ENCODE measurements at places on chromosomes 13 and 19.

DNA sequence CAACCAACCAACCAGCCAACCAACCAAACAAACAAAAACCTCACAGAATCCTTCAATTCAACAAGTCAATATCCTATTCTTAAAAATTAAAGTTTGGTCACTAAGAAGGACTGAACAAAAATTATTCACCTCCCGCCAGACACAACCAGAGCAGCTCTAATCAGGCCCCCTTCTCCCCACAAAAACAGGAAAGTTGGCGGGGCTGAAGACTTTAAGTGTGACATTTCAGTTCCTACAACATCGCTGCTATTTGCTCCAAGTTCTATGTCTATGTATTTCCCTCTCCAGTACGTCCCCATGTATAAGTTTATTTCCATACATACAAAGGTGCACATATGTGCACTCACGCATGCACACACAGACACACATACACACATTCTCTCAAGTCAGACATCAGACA, 32.8 kb upstream of the STK24 start:
- DNase-seq: no peak

- no peak for DNase-seq
Measured at GRCh38 chr19:43667876-43668405, 2.0 kb downstream of the PLAUR start.

DNA sequence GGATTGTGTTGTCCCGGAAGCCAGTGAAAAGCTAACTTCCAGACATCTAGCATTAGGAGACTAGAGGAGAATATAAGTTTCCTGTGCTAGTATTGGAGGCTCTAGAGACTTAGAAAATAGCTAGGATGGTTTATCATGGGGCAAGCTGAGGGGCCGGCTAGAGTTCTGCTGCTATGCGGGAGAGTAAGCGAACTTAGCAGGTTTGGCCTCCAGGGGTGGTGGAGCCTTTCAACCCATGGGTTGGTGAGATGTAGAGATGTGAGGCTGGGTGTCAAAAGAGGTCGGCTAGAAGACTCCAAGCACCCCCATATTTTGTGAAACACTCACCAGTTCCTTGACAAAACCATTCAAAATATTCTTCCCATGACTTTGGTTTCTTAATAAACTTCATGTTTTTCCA, 4.4 kb downstream of the SULT2A1 start:
- DNase-seq: no peak

DNA sequence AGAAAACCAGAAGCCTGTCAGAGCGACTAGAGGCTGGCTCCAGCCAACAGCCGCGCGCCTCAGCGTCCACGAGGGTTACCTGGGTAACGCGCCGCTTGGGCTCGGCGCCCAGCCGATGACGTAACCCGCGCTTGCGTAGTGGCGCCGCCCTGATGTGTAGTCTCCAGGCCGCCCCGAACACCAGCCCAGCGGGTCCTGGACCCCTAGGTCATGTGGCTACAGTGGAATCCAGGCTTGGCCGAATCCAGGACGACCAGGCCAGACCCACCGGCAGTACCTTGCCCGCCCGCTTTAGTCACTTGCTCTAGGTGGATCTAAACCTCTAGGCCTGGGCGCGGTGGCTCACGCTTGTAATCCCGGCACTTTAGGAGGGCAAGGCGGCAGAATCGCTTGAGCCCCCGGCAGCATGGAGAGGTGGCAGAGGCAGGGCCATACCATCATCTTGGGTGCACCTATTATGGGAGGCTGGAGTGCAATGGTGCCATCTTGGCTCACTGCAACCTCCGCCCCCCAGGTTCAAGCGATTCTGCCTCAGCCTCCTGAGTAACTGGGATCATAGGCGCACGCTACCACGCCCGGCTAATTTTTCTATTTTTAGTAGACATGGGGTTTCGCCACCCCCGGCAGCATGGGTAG, 7.2 kb upstream of the ZNF606 start:
- no peak for DNase-seq

- DNase-seq: no peak
Measured at GRCh38 chr19:18741124-18742121, 49.7 kb downstream of the COMP start.

DNA sequence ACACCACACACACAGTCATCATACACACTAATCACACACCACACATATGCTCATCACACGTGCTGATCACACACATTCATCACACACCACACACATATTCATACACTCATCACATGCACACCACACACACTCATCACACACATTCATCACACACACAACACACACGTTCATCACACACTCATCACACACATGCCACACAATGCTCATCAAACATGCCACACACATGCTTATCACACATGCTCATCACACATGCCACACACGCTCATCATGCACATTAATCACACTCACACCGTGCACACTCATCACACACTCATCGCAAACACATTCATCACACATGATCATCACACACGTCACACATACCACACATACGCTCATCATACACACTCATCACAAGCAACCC, 47.5 kb downstream of the C1QTNF9 start:
- DNase-seq: no peak

- DNase-seq: no peak
Measured at GRCh38 chr13:71797517-71797916, 69.5 kb downstream of the DACH1 start.

- DNase-seq: no peak
Measured at GRCh38 chr19:18205200-18205892, 1.5 kb upstream of the RAB3A start.

GRCh38 chr13:33433316-33433715, 147.8 kb upstream of the STARD13 start:
- no peak for DNase-seq

- no peak for DNase-seq
Measured at GRCh38 chr19:46109876-46110275, 14.6 kb downstream of the IGFL3 start.

- DNase-seq: no peak
Measured at GRCh38 chr13:45811891-45812694, 39.5 kb downstream of the SIAH3 start.

GRCh38 chr19:18493440-18494266, 28.2 kb downstream of the ELL start:
- DNase-seq: no peak

GRCh38 chr19:41327576-41328156, 17.7 kb downstream of the CCDC97 start:
- DNase-seq: peak; percentile 63

- DNase-seq: no peak
Measured at GRCh38 chr19:29092712-29093552, 120.0 kb downstream of the UQCRFS1 start.

GRCh38 chr13:44131069-44131614, 242.5 kb upstream of the SERP2 start:
- no peak for DNase-seq

DNA sequence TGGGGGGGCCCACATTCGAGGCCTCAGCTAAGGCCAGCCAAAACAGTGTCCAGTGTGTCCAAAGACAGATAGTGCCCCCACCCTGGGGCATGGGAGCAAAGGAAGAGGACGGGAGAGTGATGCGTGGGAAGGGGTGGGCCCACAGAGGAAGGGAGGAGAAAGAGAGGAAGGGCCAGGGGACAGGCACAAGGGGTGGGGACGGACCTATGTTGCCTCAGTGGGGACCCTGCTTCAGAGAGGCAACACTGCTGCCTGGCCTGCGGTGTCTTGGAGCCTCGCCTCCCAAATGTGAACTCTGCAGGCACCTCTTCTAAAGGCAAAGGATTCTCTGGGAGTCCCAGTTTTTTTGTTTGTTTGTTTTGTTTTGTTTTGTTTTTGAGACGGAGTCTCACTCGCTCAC, 230.2 kb upstream of the MAB21L1 start:
- no peak for DNase-seq

DNA sequence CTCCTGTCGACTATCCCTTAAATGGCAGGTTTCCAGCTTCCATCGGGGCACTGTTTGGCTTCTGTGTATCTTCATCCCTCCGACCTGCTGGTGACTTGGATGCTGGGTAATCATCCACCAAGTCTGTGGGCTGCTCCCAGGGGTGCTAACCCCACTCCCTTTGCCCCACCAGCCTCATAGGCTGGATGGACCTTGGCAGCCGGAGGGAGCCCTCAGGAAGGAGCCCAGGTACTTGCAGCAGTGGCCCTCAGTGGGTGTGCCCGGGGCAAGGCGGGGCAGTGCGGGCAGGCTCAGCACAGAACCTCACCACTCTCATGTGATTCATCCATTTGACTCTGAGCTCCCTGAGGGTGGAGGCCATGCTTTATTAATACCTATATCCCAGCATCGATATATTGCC, 27.4 kb upstream of the TUBGCP3 start:
- no peak for DNase-seq

DNA sequence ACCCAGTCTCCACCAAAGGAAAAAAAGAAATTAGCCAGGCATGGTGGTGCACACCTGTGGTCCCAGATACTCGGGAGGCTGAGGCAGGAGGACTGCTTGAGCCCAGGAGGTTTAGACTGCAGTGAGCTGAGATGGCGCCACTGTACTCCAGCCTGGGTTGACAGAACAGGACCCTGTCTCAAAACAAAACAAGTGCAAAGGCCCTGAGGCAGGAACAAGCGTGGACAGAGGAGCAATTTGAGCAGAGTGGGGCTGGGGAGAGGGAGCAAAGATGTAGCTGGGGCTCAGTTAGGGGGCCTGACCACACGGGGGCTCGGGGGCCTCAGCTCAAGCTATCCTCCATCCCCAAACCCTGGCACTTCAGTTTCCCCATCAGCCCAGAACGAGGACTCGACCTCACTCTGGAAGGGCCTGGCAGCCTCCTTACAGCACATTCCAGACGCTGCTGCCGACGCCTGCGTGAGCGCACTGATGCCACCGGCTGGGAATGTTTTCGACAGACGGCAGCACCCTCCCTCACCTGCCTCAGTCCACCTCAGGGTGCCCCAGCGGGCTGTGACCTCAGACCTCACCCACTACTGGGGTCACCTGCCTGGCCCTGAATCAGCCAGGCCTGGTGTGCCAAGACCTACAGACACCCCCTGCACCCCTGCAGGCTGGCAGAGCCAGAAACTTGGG, 1.8 kb upstream of the POLRMT start:
- no peak for DNase-seq

GRCh38 chr19:10124429-10124828, 4.7 kb upstream of the EIF3G start:
- no peak for DNase-seq

- DNase-seq: no peak
Measured at GRCh38 chr19:34507414-34508067, 26.0 kb downstream of the WTIP start.

DNA sequence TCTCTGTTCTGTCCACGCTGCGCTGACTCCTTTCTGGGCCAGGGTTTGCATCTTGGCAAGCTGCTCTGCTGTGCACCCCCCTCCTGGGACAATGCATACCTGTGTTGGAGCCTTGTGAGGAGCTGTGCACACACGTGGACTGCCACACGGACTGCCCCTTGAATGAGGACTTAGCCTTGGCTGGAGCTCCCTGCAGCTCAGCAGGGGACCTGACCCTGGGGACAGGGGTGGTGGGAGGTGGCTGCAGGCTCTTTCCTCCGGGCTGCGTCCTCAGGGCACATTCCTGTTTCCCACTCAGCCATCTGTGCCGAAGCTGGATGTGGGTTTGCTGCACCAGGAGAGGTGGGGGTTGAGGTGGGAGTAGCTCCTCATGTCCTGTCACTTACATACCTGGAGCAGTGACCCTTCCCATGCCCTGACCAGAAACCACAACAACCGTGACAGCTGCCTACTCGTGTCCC, 8.2 kb downstream of the RAB11B start:
- no peak for DNase-seq

- no peak for DNase-seq
Measured at GRCh38 chr13:69959046-69959445, 148.6 kb upstream of the ATXN8OS start.

DNA sequence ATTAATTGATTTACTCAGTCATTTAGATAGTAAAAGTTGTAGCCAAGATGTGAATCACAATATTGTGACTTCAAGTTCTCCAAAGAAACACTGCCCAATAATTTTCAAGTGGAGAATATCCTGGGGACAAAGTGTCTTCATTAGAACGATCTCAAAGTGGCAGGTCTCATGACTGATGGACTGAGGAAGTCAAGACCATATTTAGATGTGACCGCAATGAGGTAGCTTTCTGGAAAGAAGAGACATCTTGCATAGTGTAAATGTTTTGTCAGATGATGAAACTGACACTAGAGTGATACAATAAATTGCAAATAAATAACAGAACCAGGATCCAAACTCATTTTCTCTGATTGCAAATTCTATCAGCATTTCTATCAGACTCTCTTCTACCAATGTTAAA, 1476.9 kb downstream of the EFNB2 start:
- DNase-seq: no peak

DNA sequence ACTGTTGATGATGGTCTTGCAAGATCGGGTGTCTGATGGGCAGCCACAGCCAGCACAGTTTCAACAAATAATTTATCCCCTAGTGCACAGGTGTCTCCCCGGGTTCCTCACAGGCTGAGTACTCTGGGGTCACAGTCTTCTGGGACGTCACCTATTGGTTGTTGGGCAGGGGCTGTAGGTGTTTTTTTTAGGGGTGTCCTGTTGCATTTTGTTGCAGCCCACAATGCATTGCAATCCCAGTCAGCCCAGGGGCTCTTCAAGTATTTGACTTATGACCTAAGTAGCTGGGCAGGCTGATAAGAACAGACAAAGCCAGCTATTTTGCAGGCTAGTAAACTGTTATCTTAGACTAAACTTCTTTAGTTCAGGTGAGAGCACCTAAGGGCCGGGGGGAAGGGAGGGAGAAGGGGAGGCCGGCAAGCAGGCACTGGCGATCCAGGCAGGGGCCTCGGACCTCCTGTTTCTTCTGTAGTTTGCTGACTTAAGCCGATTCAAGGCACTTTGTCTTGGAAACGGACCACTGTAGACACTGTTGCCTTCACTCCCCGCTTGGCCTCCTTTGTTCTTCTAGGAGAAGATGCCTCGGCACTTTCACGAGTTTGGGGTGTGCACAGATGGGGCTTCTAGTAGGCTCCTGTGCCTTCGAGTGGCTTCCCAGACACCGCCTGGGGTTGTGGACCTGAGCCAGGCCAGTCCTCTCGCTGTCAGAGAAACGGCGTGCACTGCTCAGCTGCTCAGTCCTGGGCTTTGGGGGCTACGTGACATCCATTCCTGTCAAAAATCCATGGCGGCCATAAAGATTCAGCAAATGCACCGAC, 33.9 kb upstream of the GRTP1 start:
- no peak for DNase-seq

GRCh38 chr19:19402656-19403372, 2.7 kb upstream of the GATAD2A start:
- DNase-seq: no peak

- DNase-seq: no peak
Measured at GRCh38 chr19:14383661-14384555, 2.7 kb downstream of the ADGRE5 start.

DNA sequence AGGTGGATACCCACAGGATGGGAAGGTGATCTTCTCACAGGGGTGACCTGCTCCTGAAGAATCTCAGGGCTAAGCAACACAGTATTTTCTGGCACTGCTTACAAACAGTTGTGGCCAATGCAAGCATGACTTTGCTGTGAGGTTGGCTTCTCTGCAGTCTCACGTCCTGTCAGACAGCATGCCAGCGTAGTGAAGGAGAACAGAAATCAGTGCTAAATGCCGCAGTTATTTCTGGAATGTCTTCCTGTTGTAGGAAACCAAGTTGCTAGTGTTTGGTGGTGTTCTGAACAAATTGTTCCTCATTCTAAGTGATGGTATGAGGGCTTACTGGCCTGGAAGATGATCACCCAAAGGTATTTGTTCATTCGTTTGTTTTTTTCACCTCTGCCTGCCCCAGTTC, 320.1 kb downstream of the MTUS2 start:
- DNase-seq: no peak

Data from 8988T (cell line).